NCI-H1105 (cell line): ENCODE measurements at places on chromosomes 6 and 20.

GRCh38 chr6:7489376-7489775 lies 52.1 kb upstream of the DSP start:
- peak; percentile 80 for DNase-seq

- DNase-seq = no peak
Measured at GRCh38 chr6:75463908-75464307, 29.7 kb downstream of the FILIP1 start.

GRCh38 chr6:112990971-112991370 lies 643.8 kb downstream of the RFPL4B start:
- no peak for DNase-seq

- no peak for DNase-seq
Measured at GRCh38 chr6:168200571-168201134, 118.9 kb downstream of the DACT2 start.

- DNase-seq = no peak
Measured at GRCh38 chr6:148037496-148037895, 305.1 kb upstream of the SASH1 start.

DNA sequence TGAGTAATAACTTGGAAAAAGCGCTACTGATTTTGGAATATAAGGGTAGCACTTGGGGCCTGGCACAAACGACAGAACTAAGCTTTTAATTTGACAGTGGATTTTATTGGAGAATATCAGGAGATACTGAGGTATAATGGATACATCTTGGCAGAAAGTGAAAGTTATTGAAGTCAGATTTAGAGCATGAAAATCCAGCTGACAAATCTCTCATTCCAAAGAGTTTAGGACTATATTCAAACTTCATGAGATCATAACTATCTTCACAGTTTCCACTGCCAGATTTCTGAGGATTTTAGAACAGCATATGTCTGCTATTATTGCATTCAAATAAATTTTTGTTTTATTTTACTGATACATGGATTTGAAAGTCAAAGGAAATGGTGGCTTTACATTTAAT lies 132.3 kb upstream of the THEMIS start:
- no peak for DNase-seq

DNA sequence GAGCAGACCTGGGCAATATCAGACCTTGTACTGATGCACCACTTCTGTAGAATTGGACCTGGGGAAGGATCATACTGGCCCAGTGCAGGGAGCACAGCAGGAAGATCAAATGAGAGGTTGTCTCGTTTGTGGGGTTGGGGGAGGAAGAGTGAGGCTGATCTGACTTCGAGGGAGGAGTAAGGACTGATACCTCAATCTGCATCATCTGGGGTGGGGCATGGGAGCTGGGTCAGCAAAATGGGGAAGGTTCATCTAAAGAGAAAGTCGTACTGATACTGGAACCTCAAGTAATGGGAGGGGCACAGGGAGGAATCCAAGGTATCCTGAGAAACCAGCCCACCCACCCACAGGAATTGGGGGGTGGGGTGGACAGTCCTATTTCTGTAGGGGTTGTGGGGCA lies 3.7 kb downstream of the RNF39 start:
- no peak for DNase-seq

DNA sequence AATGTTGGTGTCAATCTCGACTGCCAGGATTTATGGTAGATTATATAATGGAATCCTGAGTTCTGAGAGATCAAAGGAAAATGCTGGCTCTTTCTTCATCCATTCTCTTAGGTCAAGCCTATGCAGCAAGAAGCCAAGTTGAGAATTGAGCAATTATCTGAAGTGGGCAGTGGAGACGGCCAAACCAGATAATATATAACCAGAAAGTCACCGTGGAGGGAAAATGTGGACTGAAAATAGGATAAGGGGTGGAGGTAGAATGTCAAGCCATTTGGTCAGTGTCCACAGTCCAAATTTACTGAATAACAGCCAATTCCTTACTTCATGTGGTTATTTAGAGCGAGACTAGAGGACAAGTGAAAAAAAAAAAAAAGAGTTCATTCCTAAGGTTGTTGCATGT lies 107.8 kb upstream of the ESR1 start:
- DNase-seq = no peak

DNA sequence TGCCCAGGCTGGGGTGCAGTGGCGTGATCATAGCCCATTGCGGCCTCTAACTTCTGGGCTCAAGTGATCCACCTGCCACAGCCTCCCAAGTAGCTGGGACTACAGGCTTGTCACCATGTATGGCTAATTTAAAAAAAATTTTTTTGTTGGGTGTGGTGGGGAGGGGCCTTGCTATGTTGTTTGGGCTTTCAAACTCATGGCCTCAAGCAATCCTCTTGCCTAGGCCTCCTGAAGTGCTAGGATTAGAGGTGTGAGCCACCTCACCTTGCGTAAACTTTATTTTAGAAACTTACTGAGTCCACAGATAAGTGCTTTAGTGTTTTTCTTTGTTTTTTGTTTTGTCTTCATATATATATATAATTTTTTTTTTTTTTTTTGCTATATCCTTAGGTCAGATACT lies 9.1 kb downstream of the SMAP1 start:
- DNase-seq = no peak

DNA sequence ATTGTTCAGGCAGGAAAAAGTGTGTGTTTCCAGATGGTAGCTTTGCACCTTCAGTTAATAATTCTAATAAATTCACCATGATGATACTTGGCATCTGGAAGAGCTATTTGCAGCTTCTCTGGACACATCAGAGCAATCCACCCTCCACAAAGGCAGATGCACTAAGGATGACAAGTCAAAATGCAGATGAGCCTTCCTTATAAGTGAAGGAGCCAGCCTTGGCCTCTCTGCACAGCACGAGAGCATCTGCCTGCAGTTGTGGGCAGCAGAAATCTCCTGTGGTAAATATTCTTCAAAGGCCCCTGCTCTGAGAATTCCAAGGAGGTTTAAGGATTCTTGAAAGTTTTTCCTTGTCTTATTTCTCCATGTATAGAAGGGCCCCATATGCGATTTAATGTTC lies 6.9 kb upstream of the POM121L2 start:
- no peak for DNase-seq
